GM20000 (cell line): ENCODE measurements at places on chromosomes 2 and 18.

GRCh38 chr2:232543491-232543890 lies 4.0 kb downstream of the CHRNG start:
- DNase-seq, result no peak

DNA sequence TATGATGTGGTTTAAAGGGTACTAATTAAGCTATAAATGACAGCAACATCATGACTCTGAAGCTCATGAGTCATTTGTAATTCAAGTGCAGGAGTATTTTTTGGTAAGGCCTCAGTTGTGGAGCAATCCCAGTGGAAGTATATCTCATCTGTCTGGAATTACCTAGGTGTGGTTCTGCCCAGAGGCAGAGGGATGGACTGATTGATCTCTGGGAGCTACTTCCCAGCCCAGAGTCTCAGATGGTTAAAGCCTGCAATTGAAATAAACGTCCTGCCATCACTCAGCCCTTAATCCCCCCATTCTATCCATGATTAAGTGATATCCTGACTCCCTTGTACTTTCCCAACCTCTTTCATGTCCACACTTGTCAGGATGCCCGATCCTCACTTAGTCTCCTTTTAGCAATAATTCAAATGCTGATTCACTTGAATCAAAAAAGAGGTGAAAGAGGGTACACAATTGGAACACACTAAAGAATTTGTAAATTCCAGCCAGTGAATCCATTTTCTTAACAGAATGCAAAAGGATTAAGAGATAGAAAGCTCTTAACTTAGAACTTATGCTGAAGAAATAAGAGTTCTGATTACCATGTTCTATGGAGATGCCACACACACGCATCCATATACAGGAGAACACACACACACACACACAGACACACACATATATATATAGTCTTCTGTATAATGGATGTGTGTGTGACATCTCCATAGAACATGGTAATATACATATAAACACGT lies 664.4 kb downstream of the NYAP2 start:
- no peak for DNase-seq

- no peak for DNase-seq
Observed at GRCh38 chr2:5176764-5177163, 515.4 kb upstream of the SOX11 start.

GRCh38 chr18:25174324-25174723 lies 177.6 kb downstream of the ZNF521 start:
- DNase-seq, result no peak

- DNase-seq, result no peak
Observed at GRCh38 chr2:46352621-46353020, 55.4 kb downstream of the EPAS1 start.

DNA sequence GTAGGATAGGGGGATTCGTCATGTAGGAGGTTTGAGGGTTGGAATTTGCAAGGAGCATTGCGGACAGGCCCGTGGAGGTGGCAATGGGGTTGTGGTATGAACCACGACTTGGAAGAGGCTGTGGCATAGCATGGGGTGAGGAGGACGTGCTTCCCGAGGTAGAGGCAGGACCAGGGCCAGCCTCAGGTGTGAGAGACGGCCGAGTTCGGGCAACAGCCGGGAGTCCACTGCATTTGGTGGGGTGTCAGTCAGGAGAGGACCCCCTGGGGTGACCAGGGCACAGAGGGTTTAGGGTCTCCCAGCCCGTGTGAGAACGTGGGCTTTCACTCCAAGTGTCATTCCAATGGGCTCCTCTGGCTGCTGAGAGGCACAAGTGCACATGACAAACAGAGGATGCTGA lies 339.0 kb downstream of the EIPR1 start:
- DNase-seq, result no peak

DNA sequence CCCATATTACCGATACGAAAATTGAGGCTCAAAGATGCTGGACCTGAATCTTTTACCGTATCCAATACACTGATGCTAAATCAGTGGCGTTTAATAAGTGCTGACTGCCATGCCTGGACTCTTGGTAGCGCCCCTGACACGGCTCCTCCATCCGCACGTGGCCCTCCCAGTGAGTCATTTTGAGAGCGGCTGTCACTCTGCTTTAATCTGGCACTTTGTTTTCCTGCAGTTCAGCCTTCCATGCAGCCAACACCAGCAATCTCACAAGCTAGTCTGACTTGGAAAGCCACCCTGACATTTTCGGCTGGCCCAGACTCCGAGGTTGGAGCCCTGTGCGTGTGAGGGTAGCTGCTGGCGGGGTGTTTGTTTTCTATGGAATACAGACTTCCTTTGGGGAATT lies 155.1 kb upstream of the LMAN1 start:
- DNase-seq, result no peak

DNA sequence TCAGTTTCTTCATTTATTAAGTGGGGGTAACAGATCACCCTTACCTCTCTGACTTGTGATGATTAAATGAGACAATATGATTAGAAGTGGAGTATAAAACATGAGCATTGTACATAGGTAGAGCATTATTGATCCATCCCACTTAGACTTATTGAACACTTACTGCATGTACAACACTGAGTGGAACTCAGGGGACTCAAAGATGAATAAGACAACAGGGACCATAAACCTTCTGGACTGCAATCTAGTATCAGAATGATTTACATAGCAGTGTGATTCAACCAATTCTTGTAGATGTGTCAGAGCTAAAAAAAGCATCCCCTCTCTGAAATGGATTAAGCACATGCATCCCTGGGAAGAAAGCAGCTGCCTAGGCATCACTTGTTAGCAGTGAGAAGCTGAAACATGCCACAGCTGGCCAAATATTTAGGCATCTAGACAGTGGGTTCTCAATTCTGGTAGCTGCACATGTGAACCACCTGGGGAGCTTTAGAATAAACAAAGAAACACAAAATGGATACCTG lies 111.5 kb downstream of the CYRIA start:
- DNase-seq, result no peak

- DNase-seq, result no peak
Observed at GRCh38 chr2:73494031-73494430, 108.4 kb downstream of the ALMS1 start.

- no peak for DNase-seq
Observed at GRCh38 chr2:5691221-5691984, 781 bp upstream of the SOX11 start.

GRCh38 chr2:206784559-206785353 lies 19.4 kb downstream of the FASTKD2 start:
- no peak for DNase-seq

DNA sequence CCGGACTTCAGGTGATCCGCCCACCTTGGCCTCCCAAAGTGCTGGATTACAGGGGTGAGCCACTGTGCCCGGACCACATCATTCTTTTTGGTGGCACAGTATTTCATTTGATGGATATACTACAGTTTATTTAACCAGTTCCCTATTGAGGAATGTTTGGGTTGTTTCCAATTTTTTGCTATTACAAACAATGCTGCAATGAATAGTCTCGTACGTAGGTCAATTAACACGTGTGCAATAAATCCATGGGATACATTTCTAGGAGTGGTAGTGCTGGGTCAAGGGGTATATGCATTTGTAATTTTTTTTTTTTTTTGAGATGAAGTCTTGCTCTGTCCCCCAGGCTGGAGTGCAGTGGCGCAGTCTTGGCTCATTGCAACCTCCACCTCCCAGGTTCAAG lies 28.4 kb upstream of the XPO1 start:
- DNase-seq, result no peak

GRCh38 chr2:232387451-232388171 lies 9.1 kb downstream of the ALPP start:
- no peak for DNase-seq
